ENCODE measurements at places on chromosomes 3 and 15.

DNA sequence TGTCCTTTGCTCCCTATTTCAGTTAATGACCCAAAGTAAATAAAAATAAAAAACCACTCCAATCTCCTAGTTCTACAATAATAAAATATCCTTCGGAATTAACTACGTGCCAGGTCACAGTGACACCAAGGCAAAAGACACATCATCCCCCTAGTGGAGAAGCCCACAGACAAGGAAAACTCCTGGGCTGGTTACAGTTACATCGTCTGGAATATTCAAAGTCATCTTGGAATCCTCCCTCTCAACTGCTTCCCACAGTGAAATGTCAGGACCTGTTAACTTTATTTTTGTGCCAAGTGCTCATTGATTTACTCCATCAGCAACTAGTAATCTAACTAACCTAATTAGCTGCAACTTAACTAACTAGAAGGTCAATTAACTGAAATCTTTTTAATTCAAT, 349.3 kb downstream of the MAGI1 start:
- no peak for DNase-seq

- DNase-seq, result peak; percentile 4
These were observed 402.1 kb downstream of the CADM2 start for GRCh38 chr3:85360742-85361387.

GRCh38 chr15:57451555-57451954, 75.2 kb downstream of the CGNL1 start:
- no peak for DNase-seq

DNA sequence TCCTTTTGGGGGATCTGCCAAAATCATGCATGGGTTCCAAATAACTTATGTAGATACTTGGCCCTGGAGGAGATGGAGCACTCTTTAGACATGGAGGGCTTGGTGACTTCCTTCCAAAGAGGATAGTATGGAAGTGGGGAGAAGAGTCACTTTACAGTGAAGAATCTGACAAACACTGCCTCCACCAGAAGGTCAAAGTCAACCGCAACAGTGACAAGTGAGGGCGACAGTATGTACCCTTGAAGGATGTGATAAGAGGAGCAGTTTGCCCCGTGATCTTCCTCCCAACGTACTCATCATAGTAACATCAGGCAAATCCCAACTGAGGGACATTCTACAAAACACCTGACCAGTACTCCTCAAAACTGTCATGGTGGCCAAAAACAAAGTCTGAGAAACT, 62.0 kb downstream of the LMCD1 start:
- no peak for DNase-seq

- DNase-seq, result peak; percentile 99
These were observed 608 bp upstream of the NDUFAF3 start for GRCh38 chr3:49021213-49021812.

DNA sequence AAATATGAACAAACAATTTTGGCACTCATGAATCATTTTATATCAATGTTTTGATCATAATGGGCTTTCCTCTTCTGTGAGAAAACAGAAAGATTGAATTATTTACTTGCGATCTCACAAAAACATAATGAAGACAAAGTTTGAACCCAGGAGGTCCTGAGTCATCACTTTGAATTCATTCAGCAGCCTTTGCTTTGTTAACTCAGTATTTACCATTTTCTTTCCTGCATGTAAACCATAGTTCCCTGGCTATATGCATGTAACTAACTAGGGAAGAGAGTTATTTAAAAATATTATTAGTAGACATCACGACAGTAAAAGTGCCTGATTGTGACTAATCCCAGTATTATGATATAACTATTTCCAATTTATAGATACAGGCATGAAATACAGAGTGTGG, 1026.2 kb downstream of the PLOD2 start:
- DNase-seq, result no peak

GRCh38 chr15:83283813-83284558, 478 bp downstream of the BNC1 start:
- no peak for DNase-seq

DNA sequence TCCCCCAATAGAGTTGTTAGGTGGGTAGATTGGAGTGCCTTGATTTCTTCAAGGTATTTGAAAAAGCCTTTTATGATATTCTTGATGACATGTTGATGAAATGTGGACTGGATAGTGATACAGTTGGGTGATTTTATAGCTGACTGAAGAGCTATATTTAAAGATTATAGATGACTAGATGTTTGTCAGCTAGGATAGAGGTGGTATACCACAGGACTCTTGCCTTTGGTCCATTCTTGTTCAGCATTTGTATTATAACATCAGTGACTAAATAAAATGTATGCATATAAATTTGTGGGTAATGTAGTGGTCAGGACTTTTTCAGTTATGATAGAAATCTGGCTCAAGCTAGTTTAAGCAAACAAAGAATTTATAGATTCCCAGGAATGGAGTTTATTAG, 143.9 kb downstream of the ZNF609 start:
- DNase-seq, result no peak

GRCh38 chr3:39150803-39151631, 2.4 kb downstream of the CSRNP1 start:
- peak; percentile 56 for DNase-seq

DNA sequence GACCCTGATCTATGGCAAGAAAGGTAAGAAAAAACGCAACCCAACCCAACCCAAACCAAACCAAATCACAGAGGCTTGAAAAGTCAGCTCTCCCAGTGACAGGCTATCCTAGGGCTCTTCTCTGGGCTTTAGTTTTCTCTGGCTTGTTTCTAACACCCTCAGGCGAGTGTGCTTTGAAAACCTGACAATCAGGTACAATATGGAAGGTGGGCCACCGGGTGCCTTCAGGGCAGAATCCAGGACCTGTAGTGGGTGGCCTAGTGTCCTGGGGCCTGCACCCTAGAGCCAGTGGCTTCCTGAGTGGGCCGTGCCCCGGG, 46.8 kb downstream of the BHLHE40 start:
- no peak for DNase-seq

DNA sequence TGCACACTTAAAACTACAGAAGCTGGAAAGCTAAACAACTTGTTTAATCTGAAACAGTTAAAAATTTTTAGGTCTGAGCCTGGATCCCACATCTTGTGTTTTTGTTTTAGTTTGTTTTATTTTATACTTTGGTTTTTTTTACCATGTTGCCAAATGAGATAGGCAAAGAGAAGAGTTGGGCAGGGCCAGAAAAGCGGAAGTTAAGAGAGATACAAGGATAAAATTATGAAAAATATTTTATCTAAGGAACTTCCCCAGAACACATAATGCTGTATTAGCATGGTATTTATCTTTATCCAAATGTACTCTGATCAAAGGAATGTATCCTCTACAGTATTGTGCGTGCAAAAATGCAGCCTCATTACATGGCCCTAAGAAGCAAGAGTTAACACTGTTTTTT, 50.7 kb downstream of the PROS1 start:
- peak; percentile 4 for DNase-seq

DNA sequence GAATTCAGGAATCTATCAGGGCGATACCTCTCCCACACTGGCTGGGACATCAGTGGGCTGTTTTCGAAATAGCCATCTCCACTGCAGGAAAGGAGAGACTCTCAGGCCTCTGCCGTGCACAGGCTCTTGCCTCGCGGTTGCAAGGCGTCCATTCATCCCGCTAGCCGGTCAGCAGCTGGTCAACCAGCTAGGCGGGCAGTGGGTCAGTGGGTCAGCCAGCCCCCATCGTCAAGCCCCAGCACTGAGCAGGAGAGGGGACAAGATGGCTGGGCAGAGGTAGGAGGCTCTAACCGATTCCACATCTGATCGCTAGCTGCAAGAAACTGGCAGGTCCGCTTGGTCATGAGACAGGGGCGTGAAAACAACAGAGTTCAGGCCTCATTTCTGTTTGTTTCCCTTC, 45.1 kb downstream of the MUC4 start:
- DNase-seq, result no peak

DNA sequence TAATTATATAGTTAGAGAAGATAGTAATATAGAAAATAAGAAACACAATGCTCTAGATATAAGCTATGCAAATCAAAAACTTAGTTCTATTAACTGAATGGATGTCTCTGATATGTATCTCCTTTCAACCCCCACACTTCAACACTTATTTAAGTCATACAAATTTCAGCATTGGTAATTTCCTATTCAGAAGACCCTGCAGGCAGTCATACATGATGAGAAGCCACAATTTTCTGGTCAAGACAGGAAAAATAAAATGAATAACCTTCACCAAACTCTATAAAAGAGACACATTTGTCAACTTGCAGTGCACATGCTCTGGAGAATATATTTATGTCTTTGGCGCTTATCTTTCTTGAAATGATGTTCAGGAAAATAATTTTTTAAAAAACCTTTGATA, 578 bp upstream of the BCHE start:
- no peak for DNase-seq

GRCh38 chr3:167854846-167855245, 119.3 kb downstream of the SERPINI1 start:
- DNase-seq, result no peak

GRCh38 chr15:54722342-54722986, 474.3 kb downstream of the RSL24D1 start:
- no peak for DNase-seq

DNA sequence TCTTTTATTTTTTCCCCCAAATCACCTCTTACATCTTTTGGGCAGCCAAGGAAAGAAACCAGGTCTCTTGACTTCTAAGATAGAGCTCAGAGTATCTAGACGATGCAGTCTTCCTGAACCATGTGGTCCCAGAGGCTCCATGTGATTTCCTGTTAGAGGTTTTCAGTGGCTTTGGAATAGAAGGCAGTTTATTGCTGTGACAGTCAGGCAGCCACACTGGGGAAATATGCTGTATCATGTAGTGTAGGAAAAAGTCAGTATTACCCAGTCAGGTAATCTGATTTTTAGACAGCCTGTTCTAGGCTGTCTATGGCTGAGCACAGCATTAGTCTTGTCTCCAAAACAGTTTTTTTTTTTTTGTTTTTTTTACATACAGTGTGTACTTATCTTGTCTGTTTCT, 294.3 kb downstream of the THSD4 start:
- DNase-seq, result no peak

- peak; percentile 92 for DNase-seq
These were observed at the start of gene LPCAT4 for GRCh38 chr15:34367101-34368081. TSS of gene LPCAT4 (minus strand) at chr15:34367196. CDS start at chr15:34367100, 96 bp downstream.

- DNase-seq, result no peak
These were observed 149.6 kb downstream of the MAGI1 start for GRCh38 chr3:65888980-65889706.

GRCh38 chr15:47486040-47486439, 231.3 kb upstream of the SEMA6D start:
- DNase-seq, result no peak

GRCh38 chr3:24810881-24811280, 316.2 kb upstream of the THRB start:
- DNase-seq, result no peak

DNA sequence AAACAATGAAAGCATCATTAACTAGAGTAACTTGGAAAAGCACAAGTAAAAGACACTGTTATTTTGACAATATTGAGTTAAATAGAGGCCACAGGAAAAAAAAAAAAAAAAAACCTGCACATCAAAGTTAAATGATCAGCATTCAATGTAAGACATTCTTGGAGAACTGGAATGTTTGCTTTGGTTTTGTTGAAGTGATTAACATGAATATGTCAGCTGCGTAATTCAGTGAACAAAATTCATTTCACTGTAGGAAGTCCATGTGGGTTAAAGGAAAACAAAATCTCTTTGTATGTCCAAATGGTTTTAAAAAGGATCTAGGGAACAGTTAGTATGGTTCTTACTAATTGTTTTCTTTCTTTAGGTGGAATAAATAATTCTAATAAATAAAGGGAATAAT, 252.8 kb upstream of the CNTN6 start:
- DNase-seq, result no peak

GRCh38 chr3:159796744-159797143, 191.9 kb upstream of the IL12A start:
- no peak for DNase-seq

DNA sequence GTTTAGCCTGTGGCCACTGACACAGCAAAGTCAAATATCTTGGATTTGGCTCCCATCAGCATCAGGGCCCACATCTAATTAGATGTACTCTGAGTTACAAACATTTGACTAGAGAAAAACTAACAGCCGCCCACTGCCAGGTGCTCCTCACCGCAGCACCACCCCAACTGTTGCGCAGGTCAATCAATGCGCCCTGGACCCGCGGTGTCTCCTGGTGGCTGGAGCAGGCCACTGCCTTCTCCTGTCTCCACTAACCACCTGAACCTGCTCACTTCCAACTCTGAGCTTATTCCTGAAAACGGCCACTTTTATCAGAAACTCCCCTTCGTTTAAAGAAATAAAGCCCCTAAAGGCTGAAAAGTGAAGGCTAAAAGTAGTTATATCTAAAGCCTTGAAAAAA, 4.3 kb downstream of the RIOX2 start:
- no peak for DNase-seq

GRCh38 chr15:59997070-59997701, 6.9 kb upstream of the FOXB1 start:
- no peak for DNase-seq

DNA sequence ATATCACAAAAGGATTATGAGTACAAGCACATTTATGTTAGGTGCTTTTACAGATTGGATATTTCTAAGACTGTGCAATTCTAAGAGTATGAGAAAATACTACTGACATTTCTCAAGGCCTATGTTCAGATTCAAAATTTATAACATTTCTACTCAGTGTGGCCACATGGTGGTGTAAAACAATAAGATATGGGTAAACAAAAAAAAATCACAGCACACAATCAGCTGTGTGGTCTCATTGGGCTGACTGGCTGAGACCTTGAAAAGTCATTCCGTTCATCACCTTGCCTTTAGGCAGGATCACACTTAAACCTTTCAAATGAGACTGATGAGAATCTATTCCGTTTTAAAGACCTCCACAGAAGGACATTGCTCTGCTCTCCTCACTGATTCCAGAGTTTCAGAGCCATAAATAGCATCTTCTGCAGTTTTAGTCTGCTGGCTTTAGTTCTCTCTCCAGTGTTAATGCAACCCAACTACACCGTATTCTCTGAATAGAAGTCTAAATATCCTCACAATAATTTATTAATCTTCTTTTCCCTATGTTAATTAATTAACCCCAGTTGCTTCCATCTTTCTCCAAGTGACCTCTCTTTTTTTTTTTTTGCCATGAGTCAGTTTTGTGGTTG, 158.2 kb downstream of the SPATA16 start:
- peak; percentile 6 for DNase-seq

GRCh38 chr3:96959901-96960641, 145.7 kb downstream of the EPHA6 start:
- peak; percentile 20 for DNase-seq

Measured in erythroblast (primary cell).